ENCODE measurements at places on chromosomes 3 and 15.

DNA sequence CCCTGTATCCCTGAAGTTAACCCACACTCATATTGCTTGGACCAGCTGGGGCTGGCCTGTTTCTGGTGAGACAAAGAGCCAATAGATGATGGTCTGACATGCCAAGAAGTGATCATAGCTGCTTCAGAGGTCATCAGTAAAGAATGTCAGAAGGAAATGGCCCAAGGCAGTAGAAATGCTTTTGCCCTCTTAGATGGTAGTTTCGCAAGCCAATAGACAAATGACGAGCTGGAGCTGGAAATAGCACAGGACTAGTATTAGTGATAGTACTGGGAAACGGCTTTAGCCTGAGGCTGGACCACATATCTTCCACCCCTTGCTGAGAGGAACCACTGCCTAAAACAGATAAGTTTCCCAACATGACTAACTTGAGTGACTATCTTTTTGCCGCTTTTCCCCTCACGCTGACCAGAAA is 176.1 kb upstream of the THBS1 start:
- no peak for DNase-seq

GRCh38 chr3:26484140-26484539 is 138.4 kb upstream of the LRRC3B start:
- DNase-seq = no peak

GRCh38 chr15:36814105-36814504 is 234.7 kb downstream of the CDIN1 start:
- DNase-seq = no peak

- no peak for DNase-seq
These were observed 145.1 kb downstream of the NFKBIZ start for GRCh38 chr3:101994386-101994785.

GRCh38 chr3:113218681-113219045 is 7.3 kb downstream of the BOC start:
- DNase-seq = no peak

- DNase-seq = peak; percentile 55
These were observed 4.5 kb upstream of the SEMA3B start for GRCh38 chr3:50264383-50264963.

Data from neural crest cell (in vitro differentiated cells).